ENCODE measurements at places on chromosomes 6 and 20. TPM values are rescaled to one million over a fixed set of nuclear protein-coding genes. Genes with fewer than 3 reads are reported as not detected.
A peak's percentile ranks its signal among the peaks of the same experiment; 100 is the strongest.

DNA sequence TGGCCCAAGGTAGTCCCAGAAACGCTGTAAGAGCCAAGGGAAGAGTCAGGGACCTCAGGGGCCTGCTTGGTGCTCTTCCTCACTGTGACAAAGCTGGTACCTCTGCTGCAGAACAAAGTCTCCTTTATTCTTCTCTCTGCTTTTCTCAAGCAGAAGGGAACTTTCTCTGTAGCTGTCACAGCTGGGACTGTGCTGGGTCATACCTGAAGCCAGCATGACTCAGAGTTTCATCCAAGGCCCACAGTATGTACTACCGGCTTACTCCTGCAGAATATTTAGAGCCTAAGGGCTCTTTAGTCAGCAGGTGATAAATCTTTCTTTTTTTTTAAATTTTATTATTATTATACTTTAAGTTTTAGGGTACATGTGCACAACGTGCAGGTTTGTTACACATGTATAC, 183.2 kb downstream of the TINAG start:
- no peak overlapping the region for H3K4me3 ChIP-seq
- H3K27me3 ChIP-seq: no peaks in the 10 kb centered on the region
- DNase-seq: no peak

GRCh38 chr6:29827579-29828470, at the start of gene HLA-G:
Gene HLA-G (plus strand): TSS chr6:29827825. CDS start chr6:29827845, 20 bp downstream.
- H3K27me3 ChIP-seq: no peaks in the 10 kb centered on the region
- no peaks in the 10 kb centered on the region for H3K36me3 ChIP-seq
- peaks cover 3% of the 10 kb centered on the region for H3K4me1 ChIP-seq

GRCh38 chr6:161564952-161565351, 291.1 kb upstream of the AGPAT4 start:
- no peak overlapping the region for H3K27ac ChIP-seq
- H3K36me3 ChIP-seq: no peaks in the 10 kb centered on the region
- no peaks in the 10 kb centered on the region for H3K4me1 ChIP-seq

DNA sequence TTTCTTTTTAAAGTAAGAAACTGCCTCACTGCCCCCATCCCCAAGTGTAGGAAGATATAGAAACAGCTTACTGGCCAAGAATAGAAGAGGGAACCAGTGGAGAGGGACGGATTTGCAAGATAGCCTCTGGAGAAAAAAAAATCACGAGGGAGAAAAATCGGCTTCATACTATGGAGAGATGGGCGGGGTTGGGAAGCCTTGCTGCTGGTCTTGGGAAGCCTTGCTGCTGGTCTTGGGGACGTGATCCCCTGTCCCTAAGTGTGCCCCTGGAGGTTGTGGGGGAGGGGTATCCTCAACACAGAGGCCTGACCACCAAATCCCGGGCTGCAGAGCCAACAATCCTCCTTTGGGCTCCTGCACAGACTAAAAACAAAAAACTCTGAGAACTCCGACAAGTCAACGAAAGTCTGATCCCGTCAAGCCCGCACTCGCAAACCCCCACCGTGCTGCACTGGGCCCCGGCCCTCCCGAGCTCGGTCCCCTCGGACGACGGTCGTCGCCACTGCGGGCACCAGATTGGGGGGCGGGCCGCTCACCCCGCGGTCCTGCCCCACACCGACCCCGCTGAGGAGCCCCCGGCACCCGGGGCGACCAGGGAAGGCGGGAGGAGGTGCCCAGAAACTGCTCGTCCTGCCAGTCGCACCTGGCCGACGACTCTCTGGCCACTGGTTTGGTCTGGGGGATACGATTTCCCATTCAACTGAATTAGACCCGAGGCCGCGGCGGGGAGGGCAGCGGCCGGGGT, 750 bp downstream of the MAP7 start:
- H3K4me1 ChIP-seq: peaks cover 9% of the 10 kb centered on the region
- peak overlapping the region; percentile 63 for H3K4me3 ChIP-seq
- H3K36me3 ChIP-seq: no peaks in the 10 kb centered on the region
- H3K27me3 ChIP-seq: no peaks in the 10 kb centered on the region
- DNase-seq: no peak

DNA sequence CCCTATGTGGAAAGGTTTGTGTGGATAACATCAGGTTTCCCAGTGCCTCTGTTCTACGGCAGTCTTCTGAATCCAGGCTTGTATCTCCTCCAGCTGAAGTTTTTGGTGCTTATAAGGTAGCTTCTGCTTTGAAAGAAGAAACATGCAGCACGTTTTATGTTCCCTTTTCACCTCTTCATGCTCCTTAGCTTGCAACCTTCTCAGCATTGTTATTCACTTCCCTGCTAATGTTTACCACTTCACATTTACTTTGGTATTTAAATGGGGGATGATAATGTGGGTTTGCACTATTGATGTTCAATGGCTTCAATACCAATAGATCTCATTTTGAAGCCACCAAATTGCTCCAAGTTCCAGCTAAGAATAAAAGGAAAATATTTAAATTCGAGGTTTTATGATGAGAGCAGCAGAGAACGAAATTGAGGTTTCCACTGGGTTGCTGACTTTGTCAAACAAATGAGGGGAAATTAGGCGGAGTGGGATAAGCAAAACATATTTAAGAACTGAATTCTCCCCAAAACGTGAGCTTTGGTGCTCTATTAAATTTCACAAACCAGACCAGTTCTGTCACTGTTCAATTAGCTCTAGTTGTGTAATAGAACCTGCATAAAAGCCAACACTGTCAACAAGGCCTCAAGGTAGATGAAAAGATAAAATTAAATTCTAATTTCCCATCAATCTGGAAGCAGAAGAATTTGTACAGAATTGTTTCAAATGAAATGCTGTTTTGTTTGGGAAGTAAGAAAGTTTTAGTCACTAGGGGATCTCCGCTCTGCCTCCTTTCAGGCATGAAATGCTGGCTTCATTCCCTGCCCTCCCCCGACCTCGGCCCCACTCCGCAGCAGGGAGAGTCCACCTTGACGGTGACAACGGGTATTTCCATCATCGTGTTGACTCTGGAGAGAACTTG, 1.4 kb downstream of the IL22RA2 start:
- H3K4me3 ChIP-seq: no peak overlapping the region
- H3K27ac ChIP-seq: no peak overlapping the region
- no peaks in the 10 kb centered on the region for H3K36me3 ChIP-seq
- no peaks in the 10 kb centered on the region for H3K27me3 ChIP-seq

DNA sequence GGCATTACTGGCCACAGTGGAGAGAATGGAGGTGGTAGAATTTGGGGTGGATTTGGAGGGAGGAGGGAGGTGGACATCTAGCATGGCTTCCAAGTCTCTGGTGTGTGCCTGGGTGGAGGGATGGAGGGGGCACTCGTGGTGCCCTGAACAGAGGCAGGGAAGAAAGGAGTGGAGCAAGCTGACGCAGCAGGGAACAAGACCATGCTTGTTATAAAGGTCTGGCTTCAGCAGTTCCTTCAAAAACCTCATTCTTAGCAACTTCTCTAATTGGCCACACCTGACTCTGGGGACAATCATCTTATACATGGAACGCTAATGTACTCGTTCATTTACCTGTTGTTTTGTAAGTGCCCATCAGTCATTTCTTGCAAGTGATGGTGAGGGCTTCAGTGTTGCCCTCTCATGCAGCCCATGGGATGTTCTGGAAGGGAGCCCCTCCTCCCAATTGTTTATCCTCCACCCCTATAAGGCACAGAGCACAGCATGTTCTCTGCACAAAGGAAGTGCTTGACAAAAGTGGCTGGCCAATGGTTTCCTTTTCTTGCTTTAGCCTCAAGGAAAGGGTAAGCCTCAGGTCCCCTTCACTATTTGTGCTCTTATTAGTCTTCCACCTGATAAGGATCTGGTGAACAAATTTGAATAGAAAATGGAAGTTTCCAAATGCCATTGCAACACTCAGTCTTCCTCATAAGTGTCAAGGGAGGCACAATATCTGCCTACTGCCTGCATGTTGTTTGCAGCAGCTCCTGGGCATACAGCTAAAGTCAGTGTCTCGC, 39.3 kb downstream of the GFOD1 start:
- H3K27me3 ChIP-seq: no peaks in the 10 kb centered on the region
- peaks cover 7% of the 10 kb centered on the region for H3K4me1 ChIP-seq
- no peak overlapping the region for H3K27ac ChIP-seq

DNA sequence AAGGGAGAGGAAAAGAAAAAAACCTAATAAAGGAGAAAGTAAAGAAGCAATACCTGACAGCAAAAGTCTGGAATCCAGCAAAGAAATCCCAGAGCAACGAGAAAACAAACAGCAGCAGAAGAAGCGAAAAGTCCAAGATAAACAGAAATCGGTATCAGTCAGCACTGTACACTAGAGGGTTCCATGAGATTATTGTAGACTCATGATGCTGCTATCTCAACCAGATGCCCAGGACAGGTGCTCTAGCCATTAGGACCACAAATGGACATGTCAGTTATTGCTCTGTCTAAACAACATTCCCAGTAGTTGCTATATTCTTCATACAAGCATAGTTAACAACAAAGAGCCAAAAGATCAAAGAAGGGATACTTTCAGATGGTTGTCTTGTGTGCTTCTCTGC, 70.8 kb upstream of the RNF146 start:
- DNase-seq: no peak
- no peaks in the 10 kb centered on the region for H3K4me1 ChIP-seq
- no peak overlapping the region for H3K27ac ChIP-seq

DNA sequence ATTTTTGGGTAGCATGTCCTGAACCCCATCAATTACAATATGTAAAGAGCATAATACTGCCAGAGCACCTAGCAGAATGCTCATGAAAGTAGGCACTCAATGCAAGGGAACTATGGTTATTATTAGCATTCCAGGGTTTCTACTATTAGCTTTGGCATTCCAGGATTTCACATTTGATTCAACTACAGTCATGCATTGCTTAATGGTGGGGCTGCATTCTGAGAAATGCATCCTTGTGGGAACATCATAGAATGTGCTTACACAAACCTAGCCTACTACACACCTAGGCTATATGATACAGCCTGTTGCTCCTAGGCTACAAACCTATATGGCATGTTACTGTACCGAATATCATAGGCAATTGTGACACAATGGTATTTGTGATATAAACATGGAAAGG, 247.8 kb downstream of the CD83 start:
- no peak for DNase-seq
- no peaks in the 10 kb centered on the region for H3K27me3 ChIP-seq
- no peak overlapping the region for H3K27ac ChIP-seq
- H3K4me3 ChIP-seq: no peak overlapping the region

GRCh38 chr20:17798601-17799000, 98.8 kb downstream of the BANF2 start:
- H3K4me3 ChIP-seq: no peak overlapping the region
- DNase-seq: no peak
- no peaks in the 10 kb centered on the region for H3K27me3 ChIP-seq
- H3K4me1 ChIP-seq: no peaks in the 10 kb centered on the region
- no peak overlapping the region for H3K27ac ChIP-seq
- H3K36me3 ChIP-seq: no peaks in the 10 kb centered on the region

GRCh38 chr6:99514089-99514488, 1.1 kb downstream of the USP45 start:
- H3K27me3 ChIP-seq: no peaks in the 10 kb centered on the region
- H3K36me3 ChIP-seq: no peaks in the 10 kb centered on the region
- no peak overlapping the region for H3K4me3 ChIP-seq

DNA sequence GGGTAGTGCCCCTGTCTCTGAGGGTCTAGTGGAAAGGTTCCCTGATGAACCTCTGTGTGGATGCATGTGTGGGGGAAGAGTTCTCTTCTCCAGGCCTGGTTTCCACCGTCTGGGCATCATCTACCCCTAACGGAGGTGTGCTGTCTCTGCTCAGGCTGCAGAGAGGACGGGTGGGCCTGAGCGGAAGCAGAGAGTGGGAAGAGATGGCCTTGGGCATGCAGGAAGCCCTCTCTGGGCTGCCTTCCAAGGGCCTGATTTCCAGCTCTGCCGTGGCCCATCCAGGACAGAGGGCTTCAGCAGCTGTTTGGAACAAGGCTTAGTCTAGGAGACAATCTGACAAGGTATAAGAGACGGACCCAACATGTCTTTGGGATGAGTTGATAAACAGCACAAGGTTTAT, 220.1 kb upstream of the DTNBP1 start:
- no peak overlapping the region for H3K4me3 ChIP-seq
- H3K27me3 ChIP-seq: no peaks in the 10 kb centered on the region
- H3K36me3 ChIP-seq: no peaks in the 10 kb centered on the region
- DNase-seq: peak; percentile 45
- H3K27ac ChIP-seq: no peak overlapping the region
- H3K4me1 ChIP-seq: peaks cover 9% of the 10 kb centered on the region

DNA sequence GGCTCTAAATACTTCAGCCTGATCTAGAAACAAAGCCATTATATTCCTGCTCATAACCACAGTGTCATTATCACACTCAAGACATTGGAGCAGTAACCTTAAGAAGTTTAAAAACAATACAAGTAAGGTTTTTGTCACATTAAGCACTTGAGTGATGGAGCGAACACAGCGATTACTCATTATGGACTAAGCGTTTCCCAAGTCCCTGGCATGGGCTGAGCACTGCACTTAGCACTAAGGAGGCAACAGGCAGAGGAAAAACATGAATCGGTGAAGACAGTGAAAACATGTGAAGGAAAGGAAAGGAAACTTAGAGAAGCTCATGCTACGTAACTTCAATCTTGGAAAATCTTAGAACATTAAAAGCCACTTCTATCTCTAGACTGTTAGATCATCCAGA, 108.7 kb downstream of the SLC24A3 start:
- H3K36me3 ChIP-seq: no peaks in the 10 kb centered on the region
- DNase-seq: no peak

DNA sequence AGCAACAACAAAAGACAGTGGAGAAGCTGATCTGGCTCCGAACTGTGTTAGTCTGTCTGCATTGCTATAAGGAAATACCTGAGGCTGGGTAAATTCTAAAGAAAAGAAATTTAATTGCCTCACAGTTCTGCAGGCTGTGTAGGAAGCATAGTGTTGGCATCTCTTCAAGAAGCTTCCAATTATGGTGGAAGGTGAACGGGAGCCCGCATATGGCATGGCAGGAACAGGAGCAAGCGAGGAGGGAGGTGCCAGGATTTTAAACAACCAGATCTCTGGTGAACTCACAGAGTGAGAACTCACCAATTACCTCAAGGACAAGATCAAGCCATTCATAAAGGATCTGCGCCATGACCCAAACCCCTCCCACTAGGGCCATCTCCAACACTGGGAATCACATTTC, 293.5 kb downstream of the SMOC2 start:
- H3K27ac ChIP-seq: no peak overlapping the region
- DNase-seq: no peak
- H3K4me3 ChIP-seq: no peak overlapping the region
- H3K27me3 ChIP-seq: no peaks in the 10 kb centered on the region
- no peaks in the 10 kb centered on the region for H3K36me3 ChIP-seq

- H3K27me3 ChIP-seq: no peaks in the 10 kb centered on the region
- no peak for DNase-seq
- H3K27ac ChIP-seq: no peak overlapping the region
- no peak overlapping the region for H3K4me3 ChIP-seq
- H3K4me1 ChIP-seq: no peaks in the 10 kb centered on the region
Observed at GRCh38 chr20:9163995-9164394, 95.1 kb downstream of the PLCB4 start.

Gene MUC21
- not detected for polyA plus RNA-seq

Gene AARS2
- polyA plus RNA-seq: 3.0 TPM

Gene NKAIN4
- not detected for polyA plus RNA-seq

Gene NR2E1
- 0.02 TPM for polyA plus RNA-seq

Gene HLA-DRB5
- 61.4 TPM for polyA plus RNA-seq

Gene BPI
- polyA plus RNA-seq: 2.9 TPM
